Stimulated activated CD4-positive, alpha-beta T cell treated with anti-CD3 and anti-CD28 coated beads, Interleukin-2, amount 100 ng/mL, for 24 hours (primary cell): ENCODE measurements at places on chromosomes 7 and 10.

GRCh38 chr10:129614341-129614740 lies 147.3 kb downstream of the MGMT start:
- DNase-seq: no peak

GRCh38 chr7:157397731-157398691 lies 61.2 kb downstream of the DNAJB6 start:
- peak; percentile 20 for DNase-seq

DNA sequence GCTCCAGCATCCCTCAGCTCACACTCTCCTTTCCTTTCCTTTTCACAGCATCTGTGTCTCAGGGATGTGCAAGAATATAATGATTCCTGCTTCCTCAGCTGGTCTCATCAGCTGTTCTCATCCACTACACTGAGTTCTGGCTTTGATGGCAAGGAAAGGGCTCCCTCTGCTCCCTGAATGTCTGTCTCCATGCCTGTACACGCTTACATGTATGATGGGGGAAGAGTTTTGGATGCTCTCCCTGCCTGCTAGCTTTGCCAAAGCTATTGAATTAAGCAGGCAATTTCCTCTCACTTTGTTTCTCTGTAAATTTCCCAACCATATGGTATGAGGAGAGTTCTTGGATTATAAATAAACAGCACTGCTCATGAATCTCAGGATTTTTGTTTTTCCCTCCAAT lies 254.5 kb downstream of the SORCS3 start:
- DNase-seq: no peak

GRCh38 chr7:142868188-142868985 lies 13.5 kb downstream of the EPHB6 start:
- no peak for DNase-seq

DNA sequence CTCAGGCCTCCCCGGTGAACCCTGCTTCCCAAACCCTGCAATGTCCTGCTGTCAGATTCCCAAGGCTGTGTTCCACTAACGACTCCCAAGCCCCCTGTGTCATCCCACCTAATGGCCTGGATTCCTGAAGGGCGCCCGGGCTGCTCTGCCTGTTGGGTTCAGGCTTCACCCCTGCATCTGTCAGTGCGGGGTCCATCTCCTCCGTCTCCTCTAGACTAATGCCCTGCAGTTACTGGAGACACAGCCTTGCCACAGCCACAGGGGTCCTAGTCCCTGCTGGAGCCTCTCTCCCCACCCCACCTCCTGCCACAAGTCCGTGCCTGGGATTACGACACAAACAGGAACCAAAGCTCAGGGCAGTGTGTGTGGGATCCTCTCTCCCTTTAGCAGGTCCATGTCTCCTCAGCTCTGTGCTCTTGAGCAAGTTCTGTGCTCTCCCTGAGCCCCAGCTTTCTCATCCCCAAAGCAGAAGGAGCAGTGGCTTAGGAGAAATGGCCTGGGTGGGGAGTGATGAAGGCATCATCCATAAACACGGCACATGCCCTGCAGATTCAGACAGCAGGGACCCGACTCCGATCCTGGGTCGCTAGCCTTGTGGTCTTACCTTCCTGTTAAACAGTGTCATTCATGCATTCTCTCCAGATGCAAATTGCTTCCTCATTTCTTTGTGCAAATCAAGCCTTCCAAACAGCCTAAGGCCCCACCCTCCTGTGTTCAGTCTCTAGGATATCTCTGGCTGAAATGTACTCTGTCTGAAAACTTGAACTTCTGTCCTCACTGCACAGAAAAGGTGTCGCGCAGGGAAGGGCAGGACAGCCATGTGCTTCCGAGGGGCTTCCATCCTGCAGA lies 8.2 kb upstream of the RBP3 start:
- no peak for DNase-seq

- DNase-seq: no peak
These were observed 1.9 kb downstream of the SKIDA1 start for GRCh38 chr10:21523557-21524008.

DNA sequence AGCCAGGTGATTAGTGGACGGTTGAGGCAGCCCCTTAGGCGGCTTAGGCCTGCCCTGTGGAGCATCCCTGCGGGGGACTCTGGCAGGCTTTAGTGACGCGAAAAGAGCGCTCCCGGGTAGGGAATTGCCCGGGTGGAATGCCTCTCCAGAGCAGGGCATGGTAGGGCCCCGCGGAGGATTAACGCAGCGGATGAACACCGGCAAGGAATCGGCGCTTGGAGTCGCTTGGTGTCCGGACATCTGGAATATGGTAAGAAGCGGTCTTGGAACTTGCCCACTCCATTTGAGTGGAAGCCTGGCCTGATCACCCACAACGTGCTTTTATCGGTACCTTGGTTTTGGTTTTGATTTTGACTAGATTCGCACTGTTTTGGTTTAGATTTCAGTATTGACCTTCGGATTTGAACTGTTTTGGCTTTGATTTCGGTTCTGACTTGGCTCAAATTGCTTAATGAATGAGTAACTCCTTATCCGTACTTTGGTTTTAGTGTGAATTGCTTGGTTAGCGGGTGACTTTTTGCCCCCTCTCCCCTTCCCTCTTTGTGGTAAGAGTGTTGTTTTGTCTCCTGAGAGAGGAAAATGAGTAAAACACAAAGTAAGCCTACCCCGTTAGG lies 24.2 kb upstream of the CHST3 start:
- DNase-seq: no peak

- no peak for DNase-seq
These were observed 40.0 kb upstream of the PTPN12 start for GRCh38 chr7:77497079-77497478.

- DNase-seq: no peak
These were observed 715.3 kb downstream of the DNAJB9 start for GRCh38 chr7:109284943-109285342.

GRCh38 chr7:48098846-48099245 lies 9.8 kb downstream of the UPP1 start:
- no peak for DNase-seq
